ENCODE measurements at places on chromosomes 3 and 15.

DNA sequence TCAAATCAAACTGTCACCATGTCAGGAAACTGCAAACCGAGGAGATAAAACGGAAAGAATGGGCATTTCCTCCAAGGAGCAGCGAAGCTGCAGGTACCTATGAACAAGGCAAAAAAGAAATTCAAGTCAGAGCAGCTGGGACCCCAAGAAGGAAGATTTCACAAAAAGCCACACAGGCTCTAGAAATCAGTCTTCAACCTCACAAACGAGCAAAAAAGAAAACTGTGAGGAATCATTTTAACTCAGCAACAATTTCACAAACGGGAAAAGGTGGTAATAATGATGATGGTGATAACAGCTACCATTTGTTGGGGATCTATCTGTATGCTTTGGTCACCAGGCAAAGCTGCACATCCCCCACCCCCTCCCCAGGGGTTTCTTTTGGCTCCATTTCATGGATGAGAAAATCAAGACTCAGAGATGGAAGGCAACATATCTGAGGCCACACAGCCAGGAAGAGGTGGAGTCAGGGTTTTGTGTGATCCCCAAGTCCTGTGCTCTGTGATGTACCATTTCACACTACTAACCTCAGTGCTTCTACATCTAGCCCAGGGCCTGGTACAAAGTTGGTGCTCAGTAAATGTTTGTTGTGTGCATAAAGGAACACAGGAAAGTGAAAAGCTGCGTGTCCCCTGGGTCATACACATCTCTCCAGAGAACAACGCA, 109.9 kb downstream of the IQSEC1 start:
- DNase-seq: no peak

GRCh38 chr3:174951498-174952005, 92.4 kb downstream of the NAALADL2 start:
- DNase-seq: no peak

GRCh38 chr3:32420126-32421038, 28.7 kb downstream of the CMTM7 start:
- DNase-seq: no peak

GRCh38 chr15:67501836-67502461, 19.0 kb upstream of the C15orf61 start:
- peak; percentile 7 for DNase-seq

DNA sequence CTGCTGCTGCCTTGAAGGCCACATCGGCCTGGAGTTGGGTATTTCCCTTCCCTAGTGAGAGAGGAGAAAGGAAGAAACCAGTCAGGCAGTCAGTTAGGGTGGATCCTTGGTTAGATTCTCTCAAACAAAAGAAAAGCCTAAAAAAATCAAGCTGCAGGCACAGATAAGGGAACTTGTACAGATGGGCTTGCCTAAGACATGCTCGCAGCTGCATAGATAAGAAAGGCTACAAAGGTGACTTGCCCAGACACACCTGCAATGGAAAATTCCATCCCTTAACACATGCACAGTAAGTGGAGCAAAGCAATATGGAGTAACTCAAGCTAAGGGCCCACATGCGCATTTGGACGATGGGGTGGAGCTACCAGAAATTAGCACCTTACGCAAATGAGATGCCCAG, 199.7 kb upstream of the ARPP21 start:
- no peak for DNase-seq

DNA sequence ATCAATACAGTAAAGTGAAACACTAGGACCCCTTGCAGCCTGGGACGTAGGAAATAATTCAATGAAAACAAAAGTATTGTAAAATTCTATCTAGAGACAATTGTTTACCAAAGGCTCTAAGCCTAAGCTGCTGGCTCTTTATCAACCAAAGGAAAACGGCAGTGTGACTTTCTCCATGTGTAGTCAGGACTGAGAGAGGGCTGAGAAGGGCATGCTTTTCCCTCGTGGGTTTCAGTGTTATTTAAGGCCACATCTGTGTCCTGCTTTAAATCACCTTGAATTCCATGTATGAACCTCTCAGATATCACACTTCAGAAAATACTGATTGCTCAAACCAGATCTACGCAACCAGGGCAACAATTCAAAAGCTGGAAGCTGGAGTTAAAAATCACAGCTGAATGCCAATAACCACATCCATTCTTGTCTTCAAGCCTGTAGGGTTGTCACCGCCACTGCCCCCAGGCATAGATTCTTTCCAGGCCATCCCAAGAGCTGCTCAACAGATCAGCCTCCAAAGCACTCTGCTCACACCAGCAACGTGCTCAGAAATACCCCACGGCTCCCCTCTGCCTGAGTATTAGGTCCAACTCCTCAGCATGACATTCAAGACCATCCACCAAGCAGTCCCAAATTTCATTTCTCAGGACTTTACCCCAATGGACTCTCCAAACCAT, 124.0 kb downstream of the SRGAP3 start:
- no peak for DNase-seq

DNA sequence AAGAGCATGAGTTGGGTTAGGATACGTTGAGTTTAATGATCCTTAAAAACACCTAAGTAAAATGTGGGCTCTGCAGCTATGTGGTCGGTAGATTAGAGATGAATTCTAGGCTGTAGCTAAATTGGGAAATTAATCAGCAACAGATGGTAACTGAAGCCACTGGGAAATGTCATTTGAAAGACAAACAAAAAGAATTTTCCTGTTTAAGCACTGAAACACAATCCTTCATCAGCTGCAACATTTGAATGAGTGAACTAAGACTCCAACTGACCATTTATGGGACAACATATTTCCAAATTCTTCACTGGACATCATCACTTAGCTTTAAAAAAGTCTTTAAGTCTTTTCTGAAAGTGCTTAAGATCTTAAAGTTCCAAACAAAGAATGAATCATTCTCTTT, 226.9 kb downstream of the ZNF385D start:
- no peak for DNase-seq

DNA sequence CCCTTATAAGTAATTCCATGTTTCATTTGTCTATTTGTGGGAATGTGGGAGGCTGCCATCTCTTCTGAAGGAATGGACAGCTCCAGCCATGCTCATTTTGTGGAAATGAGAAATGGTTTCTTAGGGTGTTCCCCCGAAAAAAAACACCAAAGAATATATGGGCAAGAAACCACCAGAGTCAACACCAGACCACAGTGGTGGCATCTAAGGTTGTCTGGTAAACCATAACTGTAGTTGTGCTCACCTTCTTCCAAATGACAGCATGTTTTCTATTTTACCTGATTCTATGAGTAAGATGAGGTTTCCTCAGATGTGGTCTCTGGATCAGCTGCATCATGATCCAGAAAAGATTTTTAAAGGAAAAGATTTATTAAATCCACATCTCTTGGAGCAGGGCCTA, 217.0 kb upstream of the C2CD4B start:
- DNase-seq: no peak

DNA sequence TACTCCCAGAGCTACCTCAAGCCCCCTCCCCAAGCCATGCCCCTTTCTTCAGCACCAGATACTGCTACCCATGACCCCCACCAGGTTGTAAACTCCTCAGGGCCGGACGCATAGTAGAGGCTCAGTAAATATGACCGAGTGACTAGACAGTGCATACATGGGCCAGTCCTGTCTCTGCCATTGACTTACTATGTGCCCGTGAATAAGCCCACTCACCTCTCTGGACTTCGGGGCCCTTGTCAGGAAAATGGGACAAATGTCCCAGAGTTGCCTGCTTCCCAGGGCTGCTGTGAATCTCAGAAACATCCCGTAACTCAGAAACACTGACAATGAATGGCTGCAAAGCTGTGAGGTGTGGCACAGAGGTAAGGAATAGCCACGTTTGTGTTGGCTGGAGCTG, 48.2 kb upstream of the FGD5 start:
- DNase-seq: no peak

GRCh38 chr3:152874896-152875749, 40.2 kb downstream of the P2RY1 start:
- no peak for DNase-seq

GRCh38 chr3:143901105-143901504, 52.8 kb upstream of the SLC9A9 start:
- DNase-seq: no peak

DNA sequence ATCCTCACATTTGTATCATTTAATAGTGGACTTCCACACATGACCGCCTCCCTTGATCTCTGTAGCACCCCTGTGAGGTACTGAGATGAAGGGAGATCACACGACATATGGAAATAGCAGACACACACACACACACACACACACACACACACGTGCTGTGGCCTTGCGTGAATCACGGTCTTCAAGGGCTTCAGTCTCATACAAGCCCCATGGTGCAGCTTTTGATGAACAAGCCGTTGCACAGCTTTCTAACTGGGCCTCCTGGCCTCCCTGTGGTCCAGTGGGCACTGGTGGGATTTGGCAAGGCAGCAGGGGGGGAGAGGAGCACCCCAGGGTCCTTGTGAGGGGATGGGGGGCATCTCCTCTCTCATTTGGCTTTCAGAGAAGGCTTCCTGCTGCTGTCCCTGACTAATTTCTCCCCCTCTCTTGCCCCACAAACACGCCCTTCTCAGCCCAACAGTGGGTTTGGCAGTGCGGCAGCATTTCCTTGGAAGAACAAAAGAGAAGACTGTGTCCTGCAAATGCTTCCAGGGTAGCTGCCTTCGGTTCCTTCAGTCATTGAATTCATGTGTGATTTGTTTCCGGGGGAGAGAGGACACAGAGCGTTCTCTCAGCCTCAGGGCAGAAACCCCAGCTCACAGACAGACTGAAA, 98.7 kb downstream of the SMAD6 start:
- no peak for DNase-seq

- DNase-seq: no peak
Measured at GRCh38 chr15:84143753-84144314, 91.7 kb upstream of the GOLGA6L4 start.

DNA sequence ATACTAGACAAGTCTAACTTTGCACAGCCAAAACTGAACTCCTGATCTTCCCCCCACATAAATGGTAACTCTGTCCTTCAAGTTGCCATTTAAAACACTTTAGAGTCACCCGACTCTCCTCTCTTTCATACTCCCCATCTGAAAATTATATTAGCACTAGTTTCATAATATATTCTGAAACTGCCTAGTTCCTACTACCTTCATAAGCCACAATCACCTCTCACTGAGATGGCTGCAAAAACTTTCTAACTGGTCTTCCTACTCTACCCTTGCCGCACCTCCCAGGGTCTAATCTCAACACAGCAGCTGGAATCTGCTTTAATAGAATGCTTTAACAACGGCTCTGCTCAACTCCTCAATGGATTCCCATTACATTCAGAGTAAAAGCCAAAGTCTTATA, 55.0 kb downstream of the GLB1 start:
- no peak for DNase-seq

DNA sequence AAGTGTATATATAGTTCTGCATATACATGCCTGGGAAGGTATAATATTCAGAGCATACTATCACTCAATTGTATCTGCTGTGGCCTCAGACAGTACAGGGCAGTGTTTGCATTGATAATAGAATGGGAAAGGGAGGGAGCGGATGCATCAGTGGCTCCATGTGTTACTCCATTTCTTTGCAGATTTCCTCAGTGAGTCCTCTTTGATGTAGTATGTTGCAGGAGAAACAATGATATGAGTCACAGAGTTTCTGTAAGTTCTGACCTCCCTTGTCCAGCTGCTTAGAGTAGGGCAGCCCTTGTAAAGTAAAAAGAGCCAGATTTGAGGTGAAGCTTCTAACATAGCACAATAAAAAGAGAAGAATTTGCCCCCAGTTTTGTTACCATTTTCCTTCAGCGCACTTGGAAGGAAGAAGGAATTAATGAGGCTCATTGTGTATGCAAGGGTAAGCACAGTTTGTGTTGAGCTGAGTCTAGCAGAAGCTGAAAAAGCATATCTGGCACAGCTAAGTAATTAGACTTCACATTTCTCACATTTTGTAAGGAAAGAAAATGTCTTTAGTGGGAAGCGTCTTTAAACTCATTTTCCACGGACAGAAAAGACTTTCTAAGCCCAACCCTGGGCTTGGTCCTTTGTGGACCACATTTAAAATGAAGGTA, 555.8 kb upstream of the IL12A start:
- peak; percentile 34 for DNase-seq

DNA sequence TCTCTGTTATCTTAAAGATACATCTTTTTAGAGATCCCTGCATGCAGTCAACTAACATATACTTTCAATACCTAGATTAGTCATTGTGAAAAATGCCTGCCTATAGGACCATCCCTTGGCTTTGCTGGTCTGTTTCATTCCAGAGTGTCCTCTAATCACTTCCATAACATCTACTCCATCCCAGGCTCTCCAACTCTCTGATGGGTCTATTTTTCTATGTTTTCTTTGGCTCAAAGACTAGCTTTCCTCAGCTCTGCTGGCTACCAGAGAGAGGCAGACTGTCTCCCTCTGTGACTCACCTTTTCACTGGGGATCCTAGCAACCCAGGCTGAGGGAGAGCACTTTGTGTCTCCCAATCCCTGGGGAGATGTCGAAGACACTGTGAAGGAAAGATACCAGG, 547.7 kb upstream of the MCTP2 start:
- no peak for DNase-seq

GRCh38 chr3:102302020-102302419, 132.8 kb upstream of the ZPLD1 start:
- no peak for DNase-seq

DNA sequence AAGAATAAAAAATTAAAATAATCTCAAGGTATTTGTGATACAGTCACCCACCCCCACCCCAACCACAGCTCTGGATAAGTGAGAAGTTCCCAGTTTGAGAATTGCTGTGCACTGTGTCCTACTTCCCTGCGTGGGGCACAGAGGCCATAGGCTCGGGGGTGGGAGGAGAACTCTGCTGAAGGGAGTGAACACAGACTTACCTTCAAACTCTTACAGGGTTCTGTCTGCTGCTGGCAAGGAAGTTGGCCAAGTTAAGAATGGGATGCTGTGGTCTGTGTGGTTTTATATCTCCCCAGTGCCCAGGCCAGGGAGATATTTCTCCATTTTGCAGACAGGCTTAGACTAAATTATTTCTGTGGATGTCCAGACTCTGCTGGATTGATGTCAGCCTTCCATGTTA, 37.6 kb downstream of the SPTSSB start:
- no peak for DNase-seq

DNA sequence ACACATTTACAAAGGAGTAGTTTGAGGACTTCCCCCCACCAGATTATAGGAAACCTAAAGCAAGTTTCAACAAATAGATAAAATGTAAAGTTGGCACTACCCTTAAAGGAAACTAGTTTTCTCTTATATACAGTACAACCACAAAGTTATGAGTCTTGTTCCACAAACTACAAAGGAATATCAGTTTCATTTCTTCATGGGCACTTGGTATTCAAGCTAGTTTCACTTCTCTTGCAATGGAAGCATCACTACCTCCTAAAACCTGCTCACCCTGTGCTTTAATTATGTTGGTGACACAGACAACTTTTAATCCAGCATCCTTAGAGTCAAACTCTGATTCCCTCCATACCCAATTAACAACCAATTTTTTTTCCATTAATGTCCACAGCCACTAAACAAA, 707.0 kb downstream of the ROBO2 start:
- DNase-seq: no peak

GRCh38 chr3:49908373-49909199, 4.9 kb upstream of the MST1R start:
- DNase-seq: no peak

- DNase-seq: no peak
Measured at GRCh38 chr3:14791343-14791945, 27.3 kb upstream of the FGD5 start.

GRCh38 chr3:45966950-45967640, 23.8 kb downstream of the CXCR6 start:
- peak; percentile 37 for DNase-seq

Measured in midbrain (tissue), 1 donor.